Stimulated activated CD8-positive, alpha-beta memory T cell treated with anti-CD3 and anti-CD28 coated beads, Interleukin-2, amount 100 ng/mL, for 1 hour (primary cell): ENCODE measurements at places on chromosomes 2 and 18.

DNA sequence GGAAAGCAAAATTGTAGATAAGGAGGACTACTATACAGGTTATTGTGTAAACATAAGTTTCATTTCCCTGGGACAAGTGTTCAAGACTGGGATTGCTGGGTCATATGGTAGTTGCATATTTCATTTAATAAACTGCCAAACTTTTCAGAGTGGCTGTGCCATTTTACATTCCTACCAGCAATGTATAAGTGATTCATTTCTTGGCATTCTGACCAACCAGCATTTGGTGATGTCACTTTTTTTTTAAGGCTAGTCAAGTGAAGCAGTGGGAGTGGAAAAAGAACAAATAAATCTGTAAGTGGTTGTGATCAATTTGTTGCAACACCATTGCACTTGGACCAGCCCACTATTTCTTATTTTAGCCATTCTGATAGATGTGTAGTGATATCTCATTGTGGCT, 5.2 kb upstream of the CHCHD5 start:
- DNase-seq, result no peak

- no peak for DNase-seq
Observed at GRCh38 chr18:6203791-6204190, 210.9 kb downstream of the L3MBTL4 start.

DNA sequence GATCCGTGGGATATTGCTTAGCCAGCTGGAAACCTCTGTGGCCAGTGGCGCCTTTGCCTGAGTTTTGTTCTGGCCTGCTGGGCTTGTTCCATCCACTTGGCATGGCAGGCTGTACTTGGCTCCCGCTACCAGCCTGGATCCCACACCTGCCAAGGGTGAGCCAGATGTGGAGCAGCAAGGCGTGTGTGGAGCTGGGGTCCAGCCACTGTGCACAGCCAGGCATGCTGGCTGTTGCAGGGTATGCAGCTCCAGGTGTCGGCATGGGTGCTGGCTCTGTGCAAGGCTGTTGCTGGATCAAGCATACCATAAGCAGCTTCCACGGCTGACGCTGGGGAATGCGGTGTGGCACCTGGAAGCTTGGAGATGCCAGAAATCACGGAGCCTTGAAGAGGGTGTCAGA, 34.5 kb downstream of the PTPN4 start:
- DNase-seq, result no peak

DNA sequence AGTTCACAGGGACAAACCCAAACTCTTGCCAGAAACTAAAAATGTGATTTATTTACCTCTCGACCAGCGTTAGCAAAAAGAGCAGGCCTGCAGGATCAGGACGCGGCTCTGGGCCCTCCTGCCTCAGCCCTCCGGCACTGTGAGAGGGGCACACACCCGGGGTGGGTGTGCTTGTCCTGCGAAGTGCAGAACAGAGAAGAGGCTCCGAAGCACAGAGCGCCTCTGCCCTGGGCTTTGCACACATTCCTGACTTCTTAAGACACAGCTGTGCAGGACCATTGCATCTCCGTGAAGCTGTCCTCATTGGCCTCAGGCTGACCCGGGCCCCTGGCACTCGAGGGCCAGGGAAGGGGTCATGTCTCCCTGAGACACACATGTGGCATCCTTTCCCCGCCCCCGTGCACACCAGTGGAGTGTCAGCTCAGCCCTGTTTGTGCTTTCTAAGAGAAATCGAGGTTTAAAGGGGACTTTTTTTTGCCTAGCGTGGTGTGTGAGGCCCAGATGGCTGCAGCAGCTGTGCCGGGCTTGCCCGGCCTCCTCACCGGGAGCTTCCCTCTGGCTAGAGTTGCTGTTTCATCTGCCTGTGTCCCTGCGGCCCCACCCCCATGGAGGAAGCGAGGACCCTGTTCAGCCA, 9.9 kb upstream of the NFATC1 start:
- no peak for DNase-seq

GRCh38 chr2:43302961-43303494, 76.6 kb upstream of the ZFP36L2 start:
- DNase-seq, result no peak

DNA sequence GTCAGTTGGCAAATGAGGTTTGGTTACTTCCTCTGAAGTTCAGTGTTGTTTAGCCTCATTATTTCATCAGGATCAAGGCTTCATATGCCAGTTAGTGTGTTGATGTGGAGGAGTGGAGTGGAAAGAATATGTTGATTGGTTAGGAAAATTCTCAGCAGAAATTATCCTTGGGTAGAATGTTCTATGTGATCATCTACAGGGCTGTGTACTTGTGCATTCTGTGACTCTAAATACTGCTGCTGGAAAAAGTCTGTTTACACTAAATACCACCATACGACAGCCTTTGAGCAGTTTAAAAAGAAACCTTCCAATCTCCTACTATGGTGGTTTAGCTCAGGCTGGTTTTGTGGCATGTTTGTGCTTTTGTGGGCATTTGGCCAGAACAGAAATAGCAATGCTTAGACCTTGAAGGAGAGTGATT, 25.8 kb downstream of the CAB39 start:
- no peak for DNase-seq

GRCh38 chr2:231713730-231714638, 5.7 kb downstream of the PTMA start:
- peak; percentile 78 for DNase-seq

DNA sequence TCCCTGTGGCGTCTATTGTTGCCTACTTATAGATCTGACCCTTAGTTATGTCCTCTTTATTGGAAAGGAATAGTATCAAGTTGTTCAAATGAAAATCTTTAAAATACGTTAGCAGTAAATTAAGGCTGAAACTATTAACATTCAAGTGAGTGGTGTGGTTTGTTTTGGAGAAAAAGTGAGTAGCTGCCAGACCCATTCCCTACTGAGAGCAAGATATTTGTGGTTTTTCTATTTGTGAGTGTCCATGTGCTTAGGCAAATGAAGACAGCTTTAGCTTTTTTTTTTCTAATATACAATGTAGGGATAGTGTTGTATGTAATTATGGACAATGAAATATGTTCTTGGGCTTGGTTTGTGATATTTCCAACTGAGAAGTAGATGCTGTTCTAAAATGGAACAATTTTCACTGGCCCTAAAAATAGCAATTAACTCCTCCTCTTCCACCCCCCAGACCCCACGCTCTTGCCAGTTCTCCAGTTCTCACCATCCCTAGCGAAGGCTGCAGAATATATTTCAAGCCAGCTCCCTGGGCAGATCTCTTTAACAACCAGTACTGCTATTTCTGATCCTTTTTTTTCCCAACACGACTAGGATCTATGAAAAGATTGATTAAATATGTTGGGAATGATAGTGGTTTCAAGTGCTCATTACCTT, 83.1 kb downstream of the CCDC85A start:
- DNase-seq, result no peak

GRCh38 chr2:26018184-26019055, 15.5 kb upstream of the RAB10 start:
- no peak for DNase-seq

GRCh38 chr2:240178564-240178963, 38.1 kb upstream of the OTOS start:
- DNase-seq, result no peak

GRCh38 chr2:27647289-27647688, 16.1 kb downstream of the SUPT7L start:
- no peak for DNase-seq

DNA sequence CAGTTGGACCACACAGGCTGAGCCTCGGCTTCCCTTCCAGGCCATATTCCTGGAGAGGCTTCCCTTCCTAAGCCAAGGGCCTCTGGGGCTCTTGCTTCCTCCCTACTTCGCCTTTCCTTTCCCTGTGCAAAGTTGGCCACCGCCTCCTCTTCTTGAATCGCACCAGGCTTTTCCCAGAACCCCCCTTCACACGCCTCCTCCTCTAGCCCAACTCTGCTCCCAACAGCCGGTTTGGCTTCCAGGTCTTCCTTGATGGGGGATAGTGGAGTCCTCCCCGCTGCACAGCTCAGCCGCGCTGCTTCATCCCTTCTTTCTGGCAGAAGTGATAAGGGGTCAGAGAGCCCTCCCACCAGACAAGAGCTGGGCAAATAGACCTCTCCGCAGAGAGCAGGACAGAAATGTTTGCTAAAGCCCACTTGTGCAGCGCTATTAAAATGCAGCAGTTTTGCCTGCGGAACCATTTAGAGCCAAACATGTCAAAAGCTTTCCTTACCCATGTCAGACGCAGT, 56.4 kb downstream of the SNORC start:
- DNase-seq, result no peak

DNA sequence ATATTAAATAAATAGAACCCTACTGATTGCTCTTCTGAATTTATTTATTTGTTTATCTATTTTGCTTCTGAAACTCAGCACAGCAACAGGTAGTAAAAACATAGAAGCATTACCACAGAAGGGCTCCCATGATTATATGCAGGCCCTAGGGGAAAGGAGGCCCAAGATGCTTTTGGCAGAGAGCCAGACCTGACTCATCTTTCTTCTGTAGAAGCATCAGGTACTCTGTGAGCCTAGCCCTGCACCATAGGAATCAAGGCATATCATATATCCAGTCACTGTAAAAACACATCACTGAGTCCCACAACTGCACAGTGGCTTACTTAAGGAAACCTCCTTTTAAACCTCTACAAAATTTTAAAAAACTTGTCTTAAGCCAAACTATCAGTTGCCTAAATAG, 1.8 kb downstream of the SCN9A start:
- no peak for DNase-seq

DNA sequence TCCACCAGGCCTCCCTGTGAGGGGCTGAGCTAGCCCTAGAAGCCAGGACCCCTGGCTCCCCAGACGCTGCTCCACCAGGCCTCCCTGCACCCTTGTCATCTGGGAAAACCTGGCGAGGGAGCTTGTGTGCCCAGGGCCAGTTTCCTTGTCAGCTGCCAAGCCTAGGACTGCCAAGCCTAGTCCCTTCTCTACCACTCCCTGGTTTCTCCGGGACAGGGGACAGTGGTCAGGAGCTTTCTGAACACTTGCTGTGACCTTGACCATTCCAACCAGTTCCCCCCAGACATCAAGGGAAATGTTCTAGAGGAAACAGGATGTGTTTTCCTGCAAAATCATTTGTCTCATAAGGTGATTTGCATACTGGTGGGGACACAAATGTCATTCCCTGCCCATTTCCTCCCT, 41.3 kb upstream of the MRPL33 start:
- no peak for DNase-seq

- DNase-seq, result no peak
Observed at GRCh38 chr2:10864861-10865636, 46.7 kb upstream of the KCNF1 start.

DNA sequence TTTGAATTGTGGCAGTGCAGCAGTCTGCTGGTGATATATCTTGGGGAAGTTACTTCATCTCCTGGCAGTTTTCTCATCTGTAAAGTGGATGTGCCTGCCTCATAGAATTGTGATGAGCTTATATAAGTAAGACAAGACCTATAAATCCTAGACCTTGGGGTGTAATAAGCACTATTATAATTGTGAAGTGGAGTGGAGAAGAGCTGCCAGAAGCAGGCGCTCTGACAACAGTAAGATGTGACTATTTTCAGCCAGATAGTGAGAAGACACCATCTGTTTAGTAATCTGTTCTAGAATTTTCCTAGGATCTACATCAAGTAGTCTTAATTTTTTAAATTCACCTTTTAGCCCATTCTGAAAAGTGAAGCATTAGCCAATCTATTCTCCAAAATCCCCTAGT, 85.6 kb upstream of the TSPYL6 start:
- DNase-seq, result no peak

DNA sequence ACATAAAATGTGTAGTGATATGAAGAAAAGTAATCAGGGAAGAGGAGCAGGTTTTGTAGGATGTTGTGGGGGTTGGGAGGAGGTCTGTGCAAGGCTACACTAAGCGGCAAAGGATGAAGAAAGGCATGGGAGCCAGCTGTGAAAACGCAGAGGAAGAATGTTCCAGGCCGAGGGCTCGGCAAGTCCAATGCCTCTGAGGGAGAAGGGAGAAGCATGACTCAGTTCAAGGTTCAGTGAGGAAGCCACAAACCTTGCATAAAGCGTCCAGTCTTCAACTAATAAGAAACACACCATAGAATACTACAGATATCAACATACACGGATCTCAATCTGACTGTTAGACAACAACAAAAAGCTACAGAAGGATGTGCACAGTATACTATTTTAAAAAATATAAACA, 16.2 kb downstream of the EPB41L3 start:
- DNase-seq, result no peak

DNA sequence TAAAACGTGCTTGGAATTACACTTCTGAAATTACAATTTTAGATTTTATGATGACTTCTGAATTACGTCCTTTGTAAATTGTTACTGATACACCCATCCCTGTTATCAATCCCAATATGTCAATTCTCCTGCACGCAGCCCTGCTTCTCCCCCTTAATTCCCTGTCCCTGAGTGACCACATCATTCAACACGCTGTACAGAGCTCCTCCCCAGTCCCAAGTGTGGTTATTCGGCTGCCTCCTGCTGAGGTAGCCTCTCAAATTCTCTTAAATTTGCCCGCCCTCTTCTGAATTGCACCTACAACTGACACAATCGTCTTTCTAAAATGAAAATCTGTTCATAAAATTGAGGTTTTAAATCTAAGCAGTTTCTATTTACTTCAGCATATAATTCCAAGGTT, 10.1 kb downstream of the SERPINB8 start:
- no peak for DNase-seq

DNA sequence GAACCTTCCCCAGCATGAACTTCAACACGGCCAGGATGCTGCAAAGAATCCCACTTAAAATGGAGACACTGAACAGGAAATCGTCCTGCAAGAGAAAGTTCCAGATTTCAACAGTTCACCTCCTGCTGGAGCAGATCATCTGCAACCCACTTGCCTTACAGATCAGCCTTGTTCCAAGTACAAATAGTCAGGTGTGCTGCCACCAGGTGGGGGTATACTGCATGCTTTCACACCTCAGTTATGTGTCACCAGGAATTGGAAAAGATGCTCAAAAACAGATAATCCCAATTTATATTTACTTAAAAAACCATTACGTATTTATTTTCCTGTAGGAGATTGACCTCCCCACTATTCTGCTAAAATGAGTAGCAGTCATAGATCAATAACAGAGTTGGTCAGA, 212.3 kb downstream of the MGAT5 start:
- DNase-seq, result no peak
